ENCODE measurements at places on chromosomes 7 and 10.

DNA sequence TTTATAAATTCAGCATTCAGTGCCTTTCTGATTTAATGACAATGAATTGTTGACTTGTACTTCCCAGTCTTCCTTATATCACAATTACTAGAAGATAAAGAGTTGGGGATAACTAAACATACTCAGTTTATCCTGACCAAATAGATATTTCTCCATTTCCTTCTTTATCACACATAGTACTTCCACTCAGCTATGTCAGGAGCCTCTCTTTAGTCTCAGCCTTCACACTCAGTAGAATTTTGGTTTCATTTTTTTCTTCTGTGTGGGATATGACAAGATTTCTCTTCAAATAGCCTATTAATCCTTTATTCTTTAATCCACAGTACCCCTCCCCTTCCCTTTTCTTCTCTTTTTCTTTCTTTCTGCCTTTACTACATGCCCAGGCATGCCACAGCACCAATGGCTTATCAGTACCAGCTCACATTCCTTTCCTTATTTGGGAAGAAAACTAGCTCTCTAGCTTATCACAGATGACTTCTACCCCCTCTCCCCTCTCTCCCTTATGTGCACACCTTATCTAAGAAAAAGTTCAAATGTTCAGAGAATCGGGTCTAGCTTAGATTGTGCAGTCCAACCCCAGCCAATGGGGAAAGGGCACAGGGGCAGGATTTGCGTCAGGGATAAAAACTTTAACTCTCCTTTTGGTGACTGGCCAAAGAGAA, 109.0 kb downstream of the PHF14 start:
- DNase-seq = no peak

GRCh38 chr10:29316308-29317026, 27.6 kb downstream of the LYZL1 start:
- no peak for DNase-seq

- DNase-seq = no peak
These were observed 91.4 kb upstream of the KLF6 start for GRCh38 chr10:3876350-3876962.

DNA sequence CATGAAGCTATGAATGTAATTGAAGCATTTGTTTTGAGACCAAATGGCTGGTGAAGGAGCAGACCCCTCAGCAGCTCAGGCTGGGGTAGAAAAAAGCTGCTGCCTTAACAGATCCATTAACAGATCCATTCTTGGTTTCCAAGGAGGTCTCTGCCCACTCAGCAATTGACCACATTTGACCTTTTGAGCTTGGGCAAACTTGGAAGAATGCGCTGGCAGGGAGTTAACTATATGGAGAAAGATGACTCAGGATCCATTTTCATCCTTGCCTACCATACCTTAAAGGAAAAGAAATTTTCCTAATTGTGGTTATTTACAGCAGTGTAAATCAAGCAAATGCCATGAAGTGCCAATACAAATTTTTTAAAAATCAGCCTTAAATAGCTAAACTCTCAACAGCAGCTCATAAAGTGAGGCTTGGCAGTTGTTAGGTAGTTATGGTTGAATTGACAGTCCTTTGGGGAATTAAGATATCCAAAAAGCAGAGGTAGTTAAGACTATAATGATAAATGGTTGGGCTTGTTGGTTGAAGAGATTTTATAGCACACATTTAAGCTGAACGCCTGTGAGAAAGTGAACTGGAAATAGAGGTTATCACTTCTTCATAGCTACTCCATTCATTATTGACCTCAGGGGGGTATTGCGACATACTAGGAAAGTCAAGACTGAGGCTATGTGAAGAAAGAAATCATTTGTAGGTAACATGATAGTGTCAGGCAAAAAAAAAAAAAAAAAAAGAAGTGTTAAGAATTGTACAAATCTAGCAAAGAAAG, 83.9 kb downstream of the MKX start:
- DNase-seq = no peak

- no peak for DNase-seq
These were observed 7.4 kb upstream of the TSPAN33 start for GRCh38 chr7:129136887-129137642.

DNA sequence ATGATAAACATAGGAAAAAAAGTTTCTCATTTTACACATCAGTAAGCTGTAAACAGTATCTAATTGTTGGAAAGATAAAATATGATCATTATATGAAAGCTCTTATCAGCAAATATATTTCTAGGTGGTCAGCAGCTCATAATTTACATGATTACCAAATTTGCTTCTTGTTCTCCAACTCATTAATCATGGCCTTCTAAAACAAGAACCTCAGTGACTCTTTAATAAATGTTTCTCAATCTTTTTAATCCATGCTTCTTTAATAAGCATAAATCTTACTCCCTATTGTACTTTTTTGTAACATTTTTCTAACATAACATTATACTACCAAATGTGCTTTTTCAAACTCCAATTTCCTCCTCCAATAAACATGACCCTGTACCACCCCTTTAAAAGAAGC, 5.9 kb downstream of the ITGB1 start:
- no peak for DNase-seq

DNA sequence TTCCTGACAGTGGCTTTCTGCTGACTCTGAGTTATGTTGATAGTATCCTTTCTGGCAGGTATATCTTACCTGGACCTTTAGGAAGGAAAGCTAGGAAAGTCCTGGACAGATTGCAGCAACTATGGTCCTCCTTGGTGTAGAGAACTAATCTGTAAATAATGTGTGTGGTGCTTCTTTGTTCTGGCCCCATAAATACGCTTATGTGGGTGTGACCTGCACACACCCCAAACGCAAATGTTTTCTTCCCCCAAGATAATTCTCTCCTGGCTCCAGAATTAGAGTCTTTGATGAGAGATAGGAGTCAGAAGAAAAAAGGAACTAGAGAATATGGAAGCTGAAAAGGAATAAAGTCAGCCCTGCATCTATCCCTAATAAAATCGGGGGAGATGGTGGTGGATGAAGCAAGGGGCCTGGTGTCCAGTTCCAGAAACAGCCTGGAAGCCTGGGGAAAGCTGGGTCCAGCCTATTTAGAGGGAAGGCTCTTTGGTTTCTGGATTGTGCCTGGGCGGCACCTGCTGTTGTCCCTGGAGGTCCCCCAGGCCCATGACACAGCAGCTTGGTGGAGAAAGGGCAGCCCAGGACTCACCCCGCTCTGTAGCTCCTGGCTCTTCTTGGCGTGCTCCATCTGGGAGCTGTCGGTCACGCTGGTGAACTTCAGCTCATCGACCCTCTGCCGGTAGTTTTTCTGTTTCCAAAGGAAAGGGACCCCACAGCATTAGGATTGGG, 38.2 kb downstream of the NRAP start:
- no peak for DNase-seq

DNA sequence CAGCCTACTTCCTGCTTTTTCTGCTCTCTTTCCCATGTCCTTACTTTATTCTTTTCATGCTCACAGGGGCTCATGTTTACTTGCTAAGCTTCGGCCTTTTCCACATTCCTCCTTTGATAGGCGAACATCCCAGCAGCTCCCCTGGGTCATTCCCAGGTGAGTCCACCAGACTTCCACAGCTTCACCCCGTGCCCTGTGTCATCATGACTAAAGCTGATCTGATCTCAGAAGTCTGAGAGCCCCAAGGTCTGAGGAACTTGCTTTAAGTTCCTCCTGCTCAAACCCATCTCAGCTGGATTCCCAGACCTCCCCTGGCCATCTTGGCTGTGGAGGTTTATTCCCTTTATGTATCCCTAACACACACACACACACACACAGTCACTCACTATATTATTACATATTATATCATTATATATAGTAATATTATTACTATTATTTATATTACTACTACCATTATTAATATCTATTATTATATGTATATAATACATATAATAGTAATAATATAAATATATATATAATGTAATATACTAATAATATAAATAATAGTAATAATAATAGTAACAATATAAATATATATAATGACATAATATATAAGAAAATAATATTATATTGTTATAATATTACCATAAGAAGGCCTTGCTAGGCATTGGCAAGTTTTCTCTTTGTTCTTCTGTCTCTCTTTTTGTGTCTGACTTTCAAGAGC, 295.9 kb downstream of the PTEN start:
- no peak for DNase-seq

DNA sequence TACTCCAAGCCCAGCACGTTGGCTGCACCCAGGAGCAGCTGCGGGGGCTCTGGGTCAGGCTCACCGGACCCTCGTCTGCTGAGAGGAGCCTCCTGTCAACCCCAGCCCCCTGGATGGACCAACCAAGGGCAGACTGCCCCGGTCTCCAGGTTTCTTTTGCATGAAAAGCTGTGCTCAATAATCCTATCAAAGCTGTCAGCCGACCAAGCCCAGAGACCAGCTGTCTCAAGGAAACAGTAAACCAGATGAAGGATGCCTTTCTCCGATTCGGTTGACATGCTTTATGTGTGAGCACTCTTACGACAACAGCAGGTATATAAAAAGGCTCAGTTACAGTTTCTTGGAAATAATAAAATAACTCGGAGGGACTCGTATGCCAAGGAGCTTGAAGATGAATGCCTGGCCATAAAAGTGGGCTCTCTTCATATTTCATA, 71.6 kb upstream of the BAIAP2L1 start:
- no peak for DNase-seq

DNA sequence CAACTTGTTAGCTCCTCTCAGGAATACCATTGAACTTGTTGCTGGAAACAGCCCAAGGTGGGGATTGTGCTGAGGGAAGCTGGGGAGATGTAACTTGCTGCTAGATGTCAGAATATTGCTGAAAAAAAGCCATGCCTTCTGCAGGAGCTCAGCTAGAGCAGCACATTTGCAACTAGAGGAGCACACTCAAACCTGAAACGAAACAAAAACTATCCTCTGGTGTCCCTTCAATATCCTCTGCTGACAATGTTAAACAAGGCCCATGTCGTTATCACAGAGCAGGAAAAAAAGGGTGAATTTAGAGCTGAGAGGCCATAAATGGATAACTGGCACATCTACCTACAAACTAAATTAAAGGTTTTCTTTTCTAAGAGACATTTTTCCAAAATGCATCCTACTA, 53.7 kb upstream of the MACC1 start:
- no peak for DNase-seq

- no peak for DNase-seq
These were observed 28.8 kb downstream of the PTPN12 start for GRCh38 chr7:77565917-77566316.

DNA sequence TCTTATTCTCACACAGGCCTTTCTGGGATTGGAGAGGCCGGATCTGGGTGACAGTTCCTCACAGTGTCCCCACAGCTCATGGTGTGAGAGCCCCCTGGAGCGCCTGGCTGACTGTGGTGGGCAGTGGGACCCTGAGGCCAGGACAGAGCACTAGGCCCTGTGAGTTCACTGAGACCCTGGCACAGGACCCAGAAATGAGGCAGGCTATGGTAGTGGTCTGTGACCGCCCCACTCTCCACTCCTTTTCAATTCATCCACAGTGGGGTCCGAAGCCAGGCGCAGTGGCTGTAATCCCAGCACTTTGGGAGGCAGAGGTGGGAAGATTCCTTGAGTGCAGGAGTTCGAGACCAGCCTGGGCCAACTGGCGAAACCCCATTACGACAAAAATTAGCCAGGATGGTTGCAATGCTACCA, 95.9 kb upstream of the TNRC18 start:
- DNase-seq = no peak

GRCh38 chr7:95180-95862, 97.0 kb upstream of the FAM20C start:
- DNase-seq = no peak

GRCh38 chr7:1664711-1665548, 5.1 kb upstream of the ELFN1 start:
- no peak for DNase-seq

- no peak for DNase-seq
These were observed 21.3 kb downstream of the CHST15 start for GRCh38 chr10:124072106-124072505.

DNA sequence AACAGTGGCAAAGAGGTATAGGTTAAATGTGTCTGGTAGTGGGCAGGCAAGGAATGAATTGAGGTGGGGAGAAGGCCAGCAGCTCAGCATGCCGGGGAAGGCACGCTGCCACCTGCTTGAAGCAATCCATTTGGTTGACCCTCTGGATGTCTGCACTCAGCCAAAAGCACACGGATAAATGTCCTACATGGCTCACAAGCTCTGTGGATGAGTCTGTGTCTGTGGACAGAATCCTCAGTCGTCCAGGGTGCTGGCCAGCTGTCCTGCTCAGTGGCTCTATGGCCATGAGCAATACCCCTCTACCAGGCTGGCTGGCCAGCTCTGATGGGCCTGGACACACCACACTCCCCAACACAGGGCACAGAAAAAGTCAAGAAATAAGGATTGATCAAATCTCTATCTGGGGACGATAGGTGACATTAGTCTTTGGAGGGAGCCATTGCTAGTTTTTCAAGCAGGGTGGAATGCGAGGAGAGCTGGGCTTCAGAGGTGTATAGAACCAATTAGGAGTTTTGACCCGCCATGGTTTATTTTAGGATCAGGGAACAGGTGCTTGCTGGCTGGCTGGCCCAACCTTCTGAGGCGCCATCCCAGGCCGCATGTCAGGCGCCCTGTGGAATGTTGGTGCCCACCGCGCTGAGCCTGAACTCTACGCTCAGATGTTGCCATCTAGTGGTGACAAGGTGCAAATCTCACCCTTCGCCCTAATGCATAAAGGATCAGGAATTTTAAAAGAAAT, 493.4 kb downstream of the TNS3 start:
- no peak for DNase-seq

DNA sequence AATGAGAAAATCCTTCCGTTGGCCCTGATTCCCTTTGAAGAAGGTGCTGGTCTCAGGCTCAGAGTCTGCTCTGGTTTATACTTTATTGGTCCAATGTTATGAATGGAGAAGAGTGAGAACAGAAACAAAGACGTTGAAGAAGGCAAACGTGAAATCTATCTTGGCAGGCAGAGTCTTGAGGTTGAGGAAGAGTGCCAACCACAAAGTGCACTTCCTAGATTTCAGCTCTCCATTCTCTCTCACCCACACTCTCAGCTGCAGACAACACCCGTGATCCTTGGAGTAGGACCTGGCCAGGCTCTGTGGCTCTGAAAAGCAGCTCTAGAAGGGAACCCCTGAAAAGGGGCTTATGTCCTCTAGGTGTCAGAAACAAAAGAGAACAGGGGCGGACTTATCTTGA, 128.9 kb upstream of the PLXNA4 start:
- DNase-seq = no peak

GRCh38 chr7:31493714-31494181, 20.1 kb upstream of the ITPRID1 start:
- DNase-seq = no peak

DNA sequence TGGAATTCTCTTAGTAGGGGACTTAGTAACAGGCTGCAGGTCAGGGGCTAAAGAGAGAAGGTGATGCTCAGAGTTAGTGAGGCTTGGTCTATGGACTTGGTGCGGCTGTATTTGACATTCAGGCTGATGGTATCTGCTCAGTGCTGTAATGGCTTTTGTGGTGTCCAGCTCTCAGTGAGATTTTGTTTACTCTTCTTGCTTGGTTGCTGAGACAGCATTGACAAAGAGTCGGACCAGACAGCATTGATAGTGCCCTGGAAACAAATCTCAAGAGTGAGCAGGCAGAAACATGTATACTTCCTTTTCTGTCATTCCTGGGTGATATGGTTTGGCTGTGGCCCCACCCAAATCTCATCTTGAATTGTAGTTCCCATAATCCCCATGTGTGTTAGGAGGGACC, 202.0 kb downstream of the STK31 start:
- no peak for DNase-seq

GRCh38 chr7:131955679-131956078, 399.3 kb upstream of the PODXL start:
- DNase-seq = no peak

Measured in LNCaP clone FGC (cell line).